Foreskin melanocyte (primary cell): ENCODE measurements at places on chromosomes 13 and 19.
A peak's percentile ranks its signal among the peaks of the same experiment; 100 is the strongest.

- DNase-seq, result no peak
These were observed 8.8 kb upstream of the CCER2 start for GRCh38 chr19:38920602-38921419.

GRCh38 chr19:19463348-19464117 lies 51.8 kb downstream of the TSSK6 start:
- DNase-seq, result no peak

- no peak for DNase-seq
These were observed 10.1 kb downstream of the OR1I1 start for GRCh38 chr19:15091918-15092753.

- no peak for DNase-seq
These were observed 83.7 kb upstream of the VSTM2B start for GRCh38 chr19:29442094-29442493.

DNA sequence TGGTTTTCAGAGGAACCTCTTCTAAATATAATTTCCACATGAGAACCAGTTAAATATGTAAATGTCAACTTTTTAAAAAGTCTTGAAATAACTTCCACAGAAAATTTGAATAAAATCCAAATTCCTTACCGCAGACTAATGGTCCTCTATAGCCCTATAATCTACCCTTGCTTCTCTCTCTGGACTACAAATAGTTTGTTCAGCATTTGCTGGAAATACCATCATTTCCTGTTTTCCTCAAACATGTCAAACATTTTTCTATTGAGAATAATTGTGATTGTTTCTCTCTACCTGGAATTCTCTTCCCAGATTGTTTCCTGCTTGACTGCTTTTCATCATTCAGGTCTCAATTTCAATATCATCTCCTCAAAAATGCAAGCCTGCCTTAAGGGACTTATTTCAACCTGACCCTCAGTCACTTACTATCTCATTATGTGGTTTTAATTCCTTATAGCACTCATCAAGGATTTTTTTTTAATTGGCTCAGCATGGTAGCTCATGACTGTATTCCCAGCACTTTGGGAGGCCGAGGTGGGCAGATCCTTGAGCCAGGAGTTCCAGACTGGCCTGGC lies 898.9 kb upstream of the MIR17HG start:
- no peak for DNase-seq

DNA sequence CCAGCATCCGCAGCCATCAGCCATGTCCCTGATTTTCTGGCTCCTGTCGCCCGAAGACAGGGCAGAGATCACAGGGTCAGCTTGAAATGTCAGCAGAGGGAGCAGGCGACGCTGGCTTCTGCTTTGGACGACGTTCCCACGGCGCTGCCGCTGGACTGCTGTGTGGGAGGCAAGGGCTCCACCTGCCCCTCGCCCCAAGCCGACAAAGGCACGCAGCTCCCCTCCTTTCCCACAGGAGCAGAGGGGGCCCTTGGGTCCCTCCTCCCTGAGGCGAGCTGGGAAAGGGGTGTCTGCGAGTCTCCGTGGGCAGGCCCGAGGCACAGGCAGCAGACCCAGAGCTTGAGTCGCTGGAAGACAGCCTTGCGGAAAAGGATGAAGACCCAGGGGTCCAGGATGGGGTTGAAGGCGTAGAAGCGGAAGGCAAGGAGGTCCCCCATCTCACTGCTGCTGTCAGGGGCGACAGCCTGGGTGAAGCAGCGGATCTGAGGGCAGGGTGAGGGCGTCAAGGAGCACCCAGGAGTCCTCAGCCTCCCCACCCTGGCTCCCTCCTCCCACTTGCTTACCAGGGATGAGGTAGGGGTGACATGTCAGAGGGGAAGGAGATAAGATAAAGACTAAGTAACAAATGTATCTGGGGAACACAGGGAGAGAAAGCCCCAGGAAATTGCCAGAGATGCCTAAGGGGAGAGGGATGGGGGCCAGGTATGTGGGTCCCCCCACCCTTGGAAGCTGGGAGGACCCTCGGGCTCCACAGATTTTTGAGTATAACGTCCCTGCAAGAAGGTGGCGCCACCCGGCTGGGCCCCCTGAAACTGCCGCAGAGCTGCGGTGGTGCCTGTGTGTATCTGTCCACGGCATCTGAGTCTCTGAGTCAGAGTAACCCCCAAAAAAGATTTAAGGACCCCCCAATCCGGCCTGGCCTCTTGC lies 3.4 kb downstream of the PTGIR start:
- DNase-seq, result no peak

DNA sequence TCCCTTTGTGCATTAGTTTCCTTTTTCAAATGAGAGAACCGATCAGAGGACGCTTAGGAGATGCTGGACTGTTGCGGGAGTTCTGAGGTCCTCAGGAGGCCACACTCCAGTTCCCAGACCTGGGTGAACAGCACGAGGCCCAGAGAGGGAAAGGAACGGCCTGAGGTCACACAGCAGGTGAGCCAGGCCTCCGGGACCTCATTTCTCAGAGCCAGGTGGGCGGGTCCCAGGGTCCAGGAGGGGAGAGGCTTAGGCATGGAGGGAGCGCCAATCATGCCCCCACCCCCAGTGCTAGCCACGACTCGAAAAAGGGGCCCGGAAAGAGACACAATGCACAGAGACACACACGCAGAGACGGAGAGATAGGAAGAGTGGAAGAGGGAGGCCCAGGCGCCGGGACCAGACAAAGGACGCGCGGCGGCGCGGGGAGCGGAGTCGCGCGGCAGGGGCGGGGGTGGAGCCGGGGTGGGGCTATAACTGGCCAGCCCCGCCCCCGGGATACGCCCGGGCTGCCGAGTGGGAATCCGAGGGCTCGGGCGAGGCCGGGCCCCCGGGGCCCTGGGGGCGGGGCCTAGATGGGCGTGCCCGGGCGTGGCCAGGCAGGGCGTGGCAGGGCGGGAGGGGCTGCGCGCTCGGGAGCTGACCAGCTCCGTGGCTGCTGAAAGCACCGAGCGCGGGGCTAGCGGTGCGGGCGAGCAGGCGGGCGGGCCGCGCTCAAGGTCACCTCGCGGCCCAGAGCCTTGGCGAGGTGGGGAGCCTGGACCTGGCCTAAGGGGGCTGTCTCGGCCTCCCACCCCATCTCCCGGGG lies 1.6 kb downstream of the ELAVL3 start:
- DNase-seq, result peak; percentile 11

DNA sequence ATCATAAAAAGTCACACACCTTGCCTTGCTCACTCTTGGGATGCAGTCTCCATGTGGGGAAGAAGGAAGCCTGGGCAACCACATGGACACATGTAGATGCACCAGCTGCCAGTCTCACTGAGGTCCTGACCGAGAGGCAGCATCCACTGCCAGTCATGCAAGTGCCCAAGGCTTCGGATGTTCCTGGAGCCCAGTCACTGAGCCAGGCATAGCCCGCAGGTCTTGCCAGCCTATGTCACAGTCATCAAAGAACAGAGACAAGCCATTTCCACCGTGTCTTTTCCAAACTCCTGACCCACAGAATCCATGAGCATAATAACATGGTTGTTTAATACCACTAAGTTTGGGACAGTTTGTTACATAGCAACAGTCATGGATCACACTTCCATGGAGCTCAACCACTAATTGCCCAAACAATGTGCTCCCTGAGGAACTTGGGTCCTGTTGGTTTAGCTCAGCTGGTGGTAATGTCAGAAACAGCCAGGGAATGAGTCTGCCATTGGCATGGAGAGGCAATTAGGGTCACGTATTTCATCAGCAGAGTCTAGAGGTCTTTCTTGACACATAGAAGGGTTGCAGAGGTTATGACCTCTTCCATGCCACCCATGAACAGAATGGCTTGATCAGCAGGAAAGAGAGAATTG lies 21.5 kb downstream of the STARD13 start:
- DNase-seq, result peak; percentile 86

DNA sequence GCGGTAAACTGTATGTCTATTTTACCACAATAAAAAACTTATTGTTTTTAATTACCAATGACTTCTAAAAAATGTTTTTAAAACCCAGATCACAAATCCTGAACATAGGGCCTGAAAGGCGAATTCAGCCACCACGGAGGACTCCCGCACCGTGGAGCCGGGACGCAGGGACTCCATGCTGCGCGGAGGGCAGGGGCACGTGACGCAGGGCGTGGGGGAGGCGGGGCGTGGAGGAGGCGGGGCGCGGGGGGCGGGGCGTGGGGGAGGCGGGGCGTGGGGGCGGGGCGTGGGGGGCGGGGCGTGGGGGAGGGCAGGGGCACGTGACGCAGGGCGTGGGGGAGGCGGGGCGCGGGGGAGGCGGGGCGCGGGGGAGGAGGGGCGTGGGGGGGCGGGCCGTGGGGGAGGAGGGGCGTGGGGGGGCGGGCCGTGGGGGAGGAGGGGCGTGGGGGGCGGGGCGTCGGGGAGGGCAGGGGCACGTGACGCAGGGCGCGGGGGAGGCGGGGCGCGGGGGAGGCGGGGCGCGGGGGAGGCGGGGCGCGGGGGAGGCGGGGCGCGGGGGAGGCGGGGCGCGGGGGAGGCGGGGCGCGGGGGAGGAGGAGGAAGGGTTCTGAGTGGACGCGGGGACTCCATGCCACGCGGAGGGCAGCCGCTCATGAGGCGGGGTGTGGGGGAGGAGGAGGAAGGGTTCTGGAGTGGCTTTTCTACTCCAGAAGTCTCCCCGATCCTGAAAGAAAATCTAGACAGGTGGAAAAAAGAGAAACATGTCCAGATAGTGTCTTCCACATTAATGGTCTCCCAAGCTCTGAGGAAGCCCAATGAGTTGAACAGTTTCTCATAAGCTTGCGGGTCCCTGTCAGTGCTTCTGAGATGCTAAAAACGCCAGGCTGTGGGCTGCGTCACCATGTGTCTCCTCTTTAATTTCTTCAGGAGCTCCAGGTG lies 4.4 kb upstream of the PROZ start:
- DNase-seq, result peak; percentile 51

GRCh38 chr19:48588670-48589401 lies 17.7 kb upstream of the SPACA4 start:
- DNase-seq, result peak; percentile 72

- DNase-seq, result no peak
These were observed 27.1 kb upstream of the UBL3 start for GRCh38 chr13:29877456-29878078.

DNA sequence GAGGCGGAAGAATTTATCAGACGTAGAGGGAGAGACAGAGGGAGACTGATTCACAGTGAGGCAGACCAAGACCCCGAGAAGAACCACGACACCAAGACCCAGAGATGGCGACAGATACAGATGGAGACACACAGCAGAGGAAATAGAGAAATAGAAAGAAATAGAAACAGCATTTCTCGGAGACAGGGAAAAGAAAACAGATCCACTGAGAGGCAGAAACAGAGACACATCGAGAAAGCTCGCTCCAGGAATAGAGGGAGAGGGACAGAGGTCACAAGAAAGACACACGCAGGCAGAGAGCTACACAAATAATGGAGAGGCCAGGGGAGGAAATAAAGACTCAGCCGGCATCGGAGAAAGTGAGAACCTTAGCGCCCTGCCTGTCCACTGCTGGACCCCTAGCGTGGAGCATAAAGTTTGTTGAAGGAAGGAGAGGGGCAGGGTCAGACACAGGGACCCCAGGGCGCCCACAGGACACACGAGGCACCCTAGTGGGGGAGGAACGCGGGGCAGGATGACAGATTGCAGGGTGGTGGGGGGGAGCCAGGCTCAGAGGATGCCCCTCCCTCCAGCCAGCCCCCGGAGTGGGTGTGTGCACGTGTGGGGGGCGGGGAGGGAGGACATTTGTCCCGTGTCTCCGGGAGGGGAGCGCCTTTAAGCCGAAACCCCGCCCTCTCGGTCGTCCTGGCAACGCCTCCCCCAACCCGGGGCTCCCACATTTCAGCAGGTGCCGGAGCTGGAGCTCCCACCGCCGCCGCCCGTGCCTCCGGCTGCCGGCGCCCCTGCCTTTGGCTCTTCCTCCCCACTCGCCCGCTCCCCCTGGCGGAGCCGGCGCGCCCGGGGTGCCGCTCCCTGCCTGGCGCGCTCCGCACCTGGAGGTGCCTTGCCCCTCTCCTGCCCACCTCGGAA lies at the start of gene PRKCG:
TSS of gene PRKCG (plus strand) at position 716 of the 909 bp plus-strand sequence. CDS start 298 bp downstream, outside the sequence.
- DNase-seq, result no peak

GRCh38 chr13:109628251-109628699 lies 158.1 kb downstream of the IRS2 start:
- DNase-seq, result no peak
